COR-L47 (cell line): ENCODE measurements at places on chromosomes 13 and 19.

DNA sequence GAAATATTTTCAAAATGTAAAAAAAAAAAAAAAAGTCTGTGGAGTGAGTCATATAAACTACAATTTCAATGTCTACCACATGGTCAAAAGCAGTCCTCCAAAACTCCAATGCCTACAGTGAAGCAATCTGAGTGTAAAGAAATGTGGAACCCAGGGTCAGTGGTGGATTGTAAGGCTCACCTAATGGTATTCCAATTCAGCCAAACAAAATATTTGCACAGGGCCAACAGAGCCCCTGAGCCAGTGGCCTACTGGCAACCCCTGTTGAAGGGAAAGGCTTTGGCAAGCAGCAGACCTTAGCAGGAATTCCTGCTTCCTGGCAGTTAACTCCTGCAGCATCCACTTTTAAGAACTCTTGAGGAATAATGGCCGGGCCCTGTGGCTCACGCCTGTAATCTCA lies 3.4 kb downstream of the DNMT1 start:
- DNase-seq = no peak

DNA sequence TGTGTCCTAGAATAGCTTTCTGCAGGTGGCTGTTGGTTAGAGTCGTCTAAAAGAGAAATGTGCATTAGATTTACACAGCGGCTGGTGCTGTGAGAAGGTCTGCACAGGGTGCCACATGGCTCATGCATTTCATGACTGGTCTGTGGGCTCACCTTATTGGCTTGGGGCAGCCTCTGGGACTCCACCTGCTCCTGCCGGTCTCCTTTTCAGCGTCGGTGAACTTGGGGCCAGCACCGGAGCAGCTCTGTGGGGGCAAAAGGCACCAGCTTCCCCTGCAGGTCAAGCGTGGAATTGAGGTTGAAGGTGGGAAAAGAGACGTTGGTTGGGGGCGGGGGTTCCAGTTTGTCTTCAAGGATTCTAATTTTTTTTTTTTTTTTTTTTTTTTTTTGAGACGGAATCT lies 3.1 kb upstream of the PNMA8C start:
- DNase-seq = no peak

GRCh38 chr19:17963936-17964691 lies 2.8 kb upstream of the KCNN1 start:
- no peak for DNase-seq

DNA sequence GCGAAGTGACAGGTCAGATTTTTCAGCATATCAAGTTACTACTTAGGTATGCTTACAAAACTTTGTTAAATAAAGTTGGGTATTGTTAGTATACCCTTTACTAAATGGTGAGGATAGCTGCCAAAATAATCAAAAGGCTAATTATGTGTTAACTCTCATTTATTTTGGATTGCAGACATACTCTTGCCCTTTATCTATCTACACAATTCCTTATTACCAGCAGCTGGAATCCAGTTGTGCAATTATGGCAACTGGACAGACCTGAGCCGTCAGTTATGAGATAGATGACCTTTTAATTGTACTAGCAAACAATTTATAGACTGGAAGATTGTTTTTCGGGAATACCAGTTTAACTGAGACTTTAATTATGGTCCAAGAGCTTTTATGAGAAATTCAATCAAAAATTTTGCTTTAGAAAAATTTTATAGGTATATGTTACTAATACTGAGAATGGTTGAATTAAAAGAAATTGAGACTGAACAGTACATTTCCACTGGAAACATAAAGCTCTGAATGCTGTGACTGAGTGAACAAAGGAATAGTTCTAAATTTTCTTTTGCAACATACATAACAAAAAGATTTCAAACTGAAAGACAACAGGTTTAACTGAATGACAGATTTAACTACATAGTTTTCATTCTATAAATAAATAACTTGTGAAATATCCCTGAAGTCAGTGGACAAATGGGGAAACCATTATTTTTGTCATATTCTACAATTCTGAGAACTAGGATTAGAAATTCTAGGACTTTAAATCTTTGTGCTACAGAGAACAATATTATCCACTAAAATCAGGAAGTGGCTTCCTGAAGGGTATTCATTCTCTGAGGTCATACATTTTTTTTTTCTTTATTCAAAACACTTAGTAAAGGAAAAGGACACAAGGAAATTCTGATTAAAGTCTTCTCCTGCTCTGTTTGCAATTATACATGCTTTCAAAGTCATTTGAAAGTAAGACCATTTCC lies 97.4 kb downstream of the ZC3H13 start:
- no peak for DNase-seq

DNA sequence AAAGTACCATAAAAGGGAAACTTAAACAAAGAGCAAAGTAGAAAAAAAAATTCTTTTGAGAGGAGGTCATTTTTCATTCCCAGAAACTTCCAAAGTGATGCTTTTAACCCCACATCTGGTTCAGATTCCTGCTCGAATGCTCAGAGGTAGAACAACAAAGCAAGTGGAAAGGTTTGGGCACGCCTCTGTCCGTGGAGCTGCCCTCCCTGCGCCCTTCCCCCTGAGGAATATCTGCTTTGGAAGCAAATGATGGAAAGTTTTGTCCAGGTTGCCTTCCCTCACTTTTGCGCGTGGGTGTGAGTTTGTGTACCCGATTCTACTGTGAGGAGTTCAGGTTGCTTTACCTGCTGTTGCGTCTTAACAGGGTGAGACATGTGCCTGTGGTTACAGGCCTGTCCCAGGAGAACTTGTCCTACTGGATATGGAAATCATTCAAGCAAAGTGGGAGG lies 110.2 kb downstream of the KLF5 start:
- DNase-seq = no peak

- no peak for DNase-seq
Observed at GRCh38 chr13:112194579-112194978, 127.6 kb downstream of the SOX1 start.

DNA sequence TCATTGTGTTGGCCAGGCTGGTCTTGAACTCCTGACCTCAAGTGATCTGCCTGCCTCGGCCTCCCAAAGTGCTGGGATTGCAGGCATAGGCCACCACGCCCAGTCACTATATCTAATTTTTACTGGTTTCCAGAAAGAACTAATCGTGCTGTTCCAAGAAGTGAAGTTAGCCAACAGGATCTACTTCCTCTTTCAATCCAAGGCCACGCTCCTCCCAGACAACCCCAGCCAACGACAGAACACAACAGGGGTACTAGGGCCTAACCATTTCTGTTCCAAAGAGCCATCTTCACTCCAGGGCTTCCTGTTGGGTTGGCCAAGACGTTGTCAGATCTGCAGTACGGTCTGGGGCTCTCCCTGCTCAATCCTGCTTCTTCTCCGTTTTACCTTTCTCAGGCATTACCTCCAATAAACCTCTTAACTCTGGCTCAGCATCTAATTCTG lies 7.0 kb upstream of the LSM14A start:
- DNase-seq = no peak

GRCh38 chr13:112931028-112931934 lies 37.7 kb upstream of the MCF2L start:
- peak; percentile 94 for DNase-seq

GRCh38 chr19:33647146-33647545 lies 25.4 kb downstream of the CHST8 start:
- no peak for DNase-seq

- DNase-seq = no peak
Observed at GRCh38 chr19:5290336-5291262, 50.0 kb downstream of the PTPRS start.

GRCh38 chr13:34412295-34412694 lies 529.8 kb upstream of the NBEA start:
- DNase-seq = no peak

- DNase-seq = no peak
Observed at GRCh38 chr13:29484236-29484635, 111.3 kb downstream of the SLC7A1 start.

- DNase-seq = peak; percentile 35
Observed at GRCh38 chr13:111114362-111115060, 599 bp upstream of the ARHGEF7 start.

DNA sequence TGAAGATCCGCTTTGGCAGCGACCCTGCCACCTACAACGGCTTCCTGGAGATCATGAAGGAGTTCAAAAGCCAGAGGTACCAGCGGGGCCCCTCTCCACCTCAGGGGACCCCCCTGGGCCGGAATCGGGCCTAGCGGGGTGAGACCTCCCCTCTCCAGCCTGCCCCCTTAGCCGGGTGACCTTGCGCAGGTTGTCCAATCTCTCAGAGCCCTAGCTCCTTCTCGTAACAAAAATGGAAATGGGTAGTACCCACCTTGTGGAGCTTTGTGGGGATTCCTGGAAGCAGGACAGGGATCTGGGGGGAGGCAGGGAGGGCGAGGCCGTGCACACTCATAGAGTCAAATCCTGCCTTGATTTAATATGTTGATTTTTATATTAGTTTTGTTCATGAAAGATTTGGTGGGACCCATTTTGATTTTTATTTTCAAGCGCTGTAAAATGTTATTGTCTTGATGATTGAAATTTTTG lies 658 bp downstream of the SIN3B start:
- DNase-seq = no peak

DNA sequence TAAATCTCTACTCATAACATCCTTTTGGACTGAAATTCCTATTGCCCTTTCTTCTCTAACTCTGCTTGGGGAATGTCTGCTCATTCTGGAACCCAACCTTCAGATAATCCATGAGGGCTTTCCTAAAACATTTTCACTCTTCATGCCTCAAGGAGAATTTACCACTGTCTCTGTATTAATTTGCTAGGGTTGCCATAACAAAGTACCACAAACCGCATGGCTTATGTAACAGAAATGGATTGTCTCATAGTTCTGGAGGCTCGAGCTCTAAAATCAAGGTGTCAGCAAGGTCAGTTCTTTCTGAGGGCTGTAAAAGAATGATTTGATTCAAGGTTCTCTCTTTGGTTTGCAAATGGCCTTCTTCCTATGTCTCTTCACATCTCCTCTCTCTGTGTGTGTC lies 209.7 kb downstream of the LACC1 start:
- no peak for DNase-seq

DNA sequence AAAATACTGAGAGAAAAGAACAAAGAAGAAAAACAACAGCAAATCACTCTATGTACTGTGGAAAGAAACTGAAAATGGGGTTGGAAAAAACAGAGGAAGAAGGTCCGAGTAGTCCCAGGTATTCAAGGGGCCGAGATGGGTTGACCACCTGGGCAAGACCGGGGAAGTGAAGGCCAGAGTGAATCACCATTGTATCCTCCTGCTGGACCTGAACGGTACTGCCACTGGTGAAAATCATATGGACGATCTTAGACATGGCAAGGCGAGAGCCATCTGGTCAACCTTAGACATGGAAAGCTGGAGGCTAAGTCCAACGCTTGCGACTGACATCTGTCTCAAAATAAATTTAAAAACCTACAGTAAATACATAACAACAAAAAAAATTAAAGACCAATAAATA lies 44.4 kb upstream of the ZNF91 start:
- no peak for DNase-seq

GRCh38 chr13:108961542-108962125 lies 332.2 kb downstream of the MYO16 start:
- peak; percentile 40 for DNase-seq

GRCh38 chr13:51881296-51881695 lies 19.5 kb downstream of the CCDC70 start:
- no peak for DNase-seq

- no peak for DNase-seq
Observed at GRCh38 chr13:38661010-38661675, 25.7 kb upstream of the FREM2 start.

GRCh38 chr13:98761126-98761985 lies 8.9 kb upstream of the SLC15A1 start:
- no peak for DNase-seq

GRCh38 chr19:45019187-45019586 lies 17.9 kb downstream of the RELB start:
- no peak for DNase-seq

DNA sequence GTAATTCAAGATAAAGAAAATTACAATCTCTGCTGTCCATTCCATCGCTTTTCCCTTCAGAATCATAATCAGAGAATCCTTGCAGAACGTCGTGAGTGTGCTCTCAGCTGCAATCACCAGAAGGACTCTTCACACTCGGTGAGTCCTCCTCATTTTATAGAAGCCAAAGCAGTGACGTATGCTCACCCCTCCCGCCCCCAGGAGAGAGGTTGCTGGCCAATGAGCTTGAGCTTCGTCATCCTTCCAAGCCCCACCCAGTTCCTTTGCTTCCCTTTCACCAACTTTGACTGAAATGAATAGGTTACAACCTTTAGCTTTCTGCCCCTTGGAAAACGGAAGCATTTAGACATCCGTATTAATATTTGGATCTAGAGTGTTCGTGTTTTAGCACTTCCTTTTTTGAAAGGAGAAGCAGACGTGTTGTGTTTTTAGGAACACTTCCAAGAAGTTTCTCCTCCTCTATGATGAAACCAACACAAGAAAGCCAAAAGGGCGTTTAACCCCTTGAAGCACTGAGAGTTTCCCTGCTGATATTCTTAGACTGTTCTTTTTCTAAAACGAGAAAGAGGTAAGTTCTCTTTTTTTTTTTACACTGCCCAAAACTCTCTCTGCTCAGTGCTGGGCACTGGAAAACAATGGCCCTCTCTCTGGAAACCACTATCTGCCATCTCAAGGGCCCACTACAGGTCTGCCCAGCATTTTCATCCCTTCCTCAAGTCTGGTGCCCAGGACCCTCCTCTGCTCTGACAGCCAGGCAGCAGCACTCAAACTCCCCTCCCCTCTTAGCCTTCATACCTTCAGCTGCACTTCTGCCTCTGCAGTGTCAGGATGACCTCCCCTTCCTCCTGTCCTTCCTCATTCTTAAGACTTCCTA lies 44.3 kb upstream of the CEACAM21 start:
- no peak for DNase-seq

- DNase-seq = no peak
Observed at GRCh38 chr19:14347999-14348889, 33.0 kb upstream of the ADGRE5 start.

DNA sequence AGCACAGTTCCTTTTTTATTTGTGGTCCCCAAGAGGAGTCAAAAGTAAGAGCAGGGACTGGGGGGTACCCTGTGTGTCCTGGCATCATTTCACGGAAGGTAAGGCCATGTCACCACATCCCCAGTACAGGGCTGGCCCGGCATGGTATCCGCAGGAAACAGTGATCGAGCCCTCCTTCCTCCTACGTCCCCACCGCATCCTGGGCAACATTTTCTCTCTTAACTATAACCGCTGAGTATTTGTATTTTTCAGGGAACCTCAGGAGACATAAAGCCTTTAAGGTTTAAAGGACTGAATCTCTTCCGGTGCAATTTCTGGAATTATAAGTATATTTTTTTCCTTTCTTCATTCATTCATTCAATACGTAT lies 13.6 kb upstream of the LATS2 start:
- no peak for DNase-seq

DNA sequence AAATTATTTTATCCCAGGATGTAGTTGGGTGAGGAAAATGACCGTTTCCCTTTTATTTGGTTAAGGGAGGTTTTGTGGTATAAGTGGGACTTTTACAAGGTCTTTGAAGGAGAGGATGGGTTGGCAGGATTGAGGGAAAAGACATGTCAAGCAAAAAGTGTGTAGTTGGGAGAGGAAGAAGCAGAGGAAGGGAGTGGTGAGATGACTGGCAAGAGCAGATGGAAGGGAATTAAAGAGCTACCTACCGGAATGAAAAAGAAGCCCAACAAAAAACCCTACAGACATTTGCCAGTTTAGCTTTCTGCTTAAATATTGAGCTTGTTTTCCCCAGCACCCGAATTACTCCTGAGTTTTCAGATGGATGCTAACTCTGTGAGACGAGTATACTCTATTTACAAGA lies 19.6 kb downstream of the FRY start:
- no peak for DNase-seq
